ENCODE measurements at places on chromosomes 2 and 18.

DNA sequence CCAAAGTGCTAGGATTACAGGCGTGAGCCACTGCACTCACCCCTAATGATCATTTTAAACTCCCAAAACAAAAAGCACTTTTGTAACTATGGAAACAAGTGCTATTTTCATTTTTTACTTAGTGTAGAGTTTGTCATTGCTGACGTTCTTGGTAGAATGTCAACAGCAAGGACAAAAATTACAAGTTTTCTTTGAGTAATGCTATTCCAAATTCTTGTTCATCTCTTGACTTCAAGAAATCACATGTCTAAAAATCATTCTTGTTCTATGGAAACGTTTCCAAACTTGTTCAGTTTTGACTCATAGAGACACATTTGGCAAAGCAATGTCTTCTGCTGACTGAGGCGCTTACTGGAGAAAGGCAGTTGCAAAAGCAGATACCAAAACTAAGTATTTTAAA lies 82.6 kb downstream of the MBP start:
- DNase-seq = no peak

GRCh38 chr18:21264651-21265050 lies 22.6 kb downstream of the GREB1L start:
- no peak for DNase-seq

GRCh38 chr2:151760139-151760650 lies 25.9 kb upstream of the NEB start:
- no peak for DNase-seq

GRCh38 chr2:144495227-144496091 lies 24.5 kb downstream of the ZEB2 start:
- DNase-seq = no peak

DNA sequence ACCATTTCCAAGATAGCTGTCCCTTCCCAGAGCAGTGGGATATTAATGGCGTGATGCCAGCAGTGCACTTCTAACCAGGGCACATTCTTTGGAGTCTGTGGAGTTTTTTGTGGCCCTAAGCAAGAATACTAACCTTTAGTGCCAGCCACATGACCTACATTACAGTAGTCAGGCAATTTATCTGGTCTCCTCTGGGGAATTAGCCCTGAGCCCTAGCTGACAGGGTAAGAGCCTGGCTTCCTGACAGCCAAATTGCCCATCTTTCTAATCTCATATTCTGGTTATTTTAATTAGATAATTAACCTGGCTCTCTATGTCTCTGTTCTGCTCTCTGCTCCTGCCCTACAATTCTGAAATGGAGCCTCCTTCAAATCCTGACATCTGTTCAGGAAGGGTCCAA lies 5.2 kb downstream of the PFN4 start:
- no peak for DNase-seq

DNA sequence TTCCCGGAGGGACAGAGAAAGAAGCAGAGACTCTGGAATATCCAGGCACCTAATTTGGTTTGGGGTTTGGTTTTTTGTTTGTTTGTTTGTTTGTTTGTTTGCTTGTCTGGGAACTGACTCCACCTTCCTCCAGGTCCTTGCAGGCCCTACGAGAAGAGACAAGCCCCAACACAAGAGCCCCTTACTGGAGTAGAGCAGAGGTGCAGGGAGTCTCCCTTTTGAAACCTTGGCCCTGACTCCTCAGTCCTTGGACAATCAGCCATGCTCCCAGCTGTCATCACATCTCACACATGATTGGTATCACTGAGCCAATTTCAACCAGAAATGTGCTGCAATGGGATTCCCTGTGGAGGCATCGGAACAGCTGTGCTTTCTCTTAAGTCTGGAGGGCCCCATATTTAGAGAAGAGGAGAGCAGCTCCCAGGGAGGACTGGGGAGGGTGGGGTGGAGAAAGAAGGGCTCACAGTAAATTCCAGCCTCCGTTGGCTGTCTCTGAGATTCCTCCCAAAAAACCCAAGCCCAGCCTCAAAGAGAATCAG lies 279.9 kb upstream of the NCKAP5 start:
- DNase-seq = no peak

DNA sequence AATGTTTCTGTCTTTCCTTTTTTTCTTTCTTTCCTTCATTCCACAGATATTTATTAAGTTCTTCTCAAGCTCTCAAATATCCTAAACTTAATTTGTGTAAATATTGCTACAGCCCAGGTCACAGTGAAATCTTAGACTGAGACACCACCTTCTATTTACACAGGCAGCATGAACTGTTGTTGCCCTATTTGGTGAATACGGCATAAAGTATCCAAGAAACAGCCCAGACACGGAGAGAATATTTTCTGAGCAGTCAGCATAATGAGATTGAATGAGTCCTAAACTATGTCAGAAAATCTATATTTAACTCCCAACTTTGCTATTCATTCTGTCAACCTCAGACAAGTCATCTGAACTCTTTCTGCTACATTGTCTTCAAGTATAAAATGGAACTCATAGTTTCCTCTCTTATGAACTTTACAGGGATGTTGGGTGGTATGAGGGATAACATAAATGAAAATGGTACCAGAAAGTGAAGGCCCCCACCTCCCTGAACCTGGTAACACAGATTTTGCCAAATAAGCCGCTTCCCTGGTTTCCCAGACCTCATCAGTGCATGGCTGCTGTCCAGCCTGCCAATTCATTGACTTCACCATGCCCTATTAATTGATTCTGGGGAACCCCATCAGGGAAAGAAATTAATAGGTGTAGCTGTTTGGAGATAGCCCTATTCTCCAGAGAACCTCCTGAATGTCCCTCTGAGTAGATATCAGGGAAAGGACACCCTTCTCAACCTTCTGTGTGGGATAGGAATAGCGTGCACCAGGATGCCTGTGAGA lies 235.9 kb downstream of the SETBP1 start:
- DNase-seq = no peak

GRCh38 chr18:8333961-8334360 lies 275.3 kb upstream of the RAB12 start:
- no peak for DNase-seq

DNA sequence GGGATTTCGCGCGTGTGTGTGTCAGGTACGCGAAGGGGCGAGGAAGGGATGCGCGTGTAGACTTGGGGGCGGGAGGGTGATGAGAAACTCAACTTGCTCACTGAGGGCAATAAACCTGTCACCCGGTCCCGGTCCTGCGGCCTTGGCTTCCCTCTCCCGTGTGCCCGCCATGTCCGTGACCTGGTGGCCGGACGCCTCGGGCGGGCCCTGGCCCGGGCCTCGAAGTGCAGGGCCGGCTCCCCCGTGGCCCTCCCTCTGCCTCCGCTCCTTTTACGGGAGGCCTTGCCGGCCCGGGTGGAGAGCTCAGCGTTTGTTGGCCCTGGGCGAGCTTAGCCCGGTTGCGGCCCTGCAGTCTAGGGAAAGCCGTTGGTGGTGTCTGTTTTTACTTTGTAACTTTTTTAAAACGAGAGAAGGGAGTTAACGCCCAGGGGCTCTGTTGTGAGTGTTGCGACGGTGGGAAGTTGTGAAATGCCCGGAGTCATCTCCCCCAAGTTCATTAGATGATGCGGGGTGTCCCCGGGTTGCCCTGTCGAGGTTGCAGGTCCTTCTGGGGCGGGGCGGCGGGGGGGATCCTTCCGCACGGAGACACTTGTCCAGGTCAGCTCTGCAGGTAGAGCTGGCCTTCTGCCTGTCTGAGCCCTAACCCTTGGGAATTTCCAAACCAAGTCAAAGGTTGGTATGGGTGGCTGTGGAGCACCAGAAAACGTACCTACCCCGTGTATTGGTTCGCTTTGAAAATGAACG lies 883 bp downstream of the SMCHD1 start:
- DNase-seq = peak; percentile 79

- peak; percentile 75 for DNase-seq
Measured at GRCh38 chr2:227884511-227884947, 13.1 kb downstream of the DAW1 start.

GRCh38 chr2:122481717-122482116 lies 726.3 kb downstream of the TSN start:
- DNase-seq = no peak

DNA sequence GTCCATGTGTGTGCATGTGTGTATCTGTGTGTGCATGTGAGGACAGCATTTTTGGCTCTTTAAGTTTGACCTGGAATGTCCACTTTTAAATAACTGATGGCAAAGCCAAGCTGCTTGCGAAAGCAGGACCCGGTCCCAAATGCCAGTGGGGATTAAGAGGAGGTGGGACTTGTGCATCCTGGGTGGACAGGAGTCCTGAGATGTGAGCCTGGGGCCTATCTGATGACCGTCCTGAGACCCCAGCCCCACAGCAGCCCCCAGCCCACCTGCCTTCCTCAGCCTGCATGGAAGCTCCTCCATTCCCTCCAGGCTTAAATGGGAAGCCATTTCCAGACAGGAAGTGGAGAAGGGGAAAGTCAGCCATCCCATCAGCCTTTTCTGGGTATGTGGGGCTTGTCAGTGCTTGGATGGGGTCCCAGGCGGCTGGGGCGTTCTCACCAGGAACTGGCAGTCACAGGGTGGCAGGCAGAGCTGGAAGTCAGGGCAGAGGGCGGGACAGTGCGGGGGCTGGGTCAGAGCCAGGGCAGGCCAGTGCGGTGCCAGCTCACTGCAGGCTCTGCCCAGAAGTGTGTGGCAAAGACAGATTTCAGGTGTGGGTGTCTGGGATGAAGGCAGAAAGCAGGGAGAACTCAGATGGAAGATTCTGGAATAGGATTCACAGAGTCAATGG lies 117.8 kb downstream of the ACKR3 start:
- DNase-seq = no peak

DNA sequence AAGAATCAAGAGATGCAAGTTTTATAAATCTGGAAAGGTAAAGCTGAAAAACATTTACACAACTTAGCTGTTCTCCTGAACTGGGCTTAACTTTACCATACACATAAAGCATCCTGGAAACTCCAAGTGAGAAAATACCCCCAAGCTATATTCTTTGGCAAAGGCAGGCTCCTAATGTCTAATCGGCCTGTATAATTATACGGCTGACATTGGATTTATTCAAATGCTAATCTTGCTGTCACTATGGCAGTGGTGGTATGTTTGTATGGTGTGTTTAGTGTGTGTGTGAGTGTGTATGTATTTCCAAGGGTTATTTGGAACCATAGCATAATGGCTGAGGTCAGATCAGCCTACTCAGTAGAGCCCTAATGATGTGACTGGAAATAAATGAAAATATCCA lies 1031.8 kb upstream of the ZEB2 start:
- DNase-seq = no peak

DNA sequence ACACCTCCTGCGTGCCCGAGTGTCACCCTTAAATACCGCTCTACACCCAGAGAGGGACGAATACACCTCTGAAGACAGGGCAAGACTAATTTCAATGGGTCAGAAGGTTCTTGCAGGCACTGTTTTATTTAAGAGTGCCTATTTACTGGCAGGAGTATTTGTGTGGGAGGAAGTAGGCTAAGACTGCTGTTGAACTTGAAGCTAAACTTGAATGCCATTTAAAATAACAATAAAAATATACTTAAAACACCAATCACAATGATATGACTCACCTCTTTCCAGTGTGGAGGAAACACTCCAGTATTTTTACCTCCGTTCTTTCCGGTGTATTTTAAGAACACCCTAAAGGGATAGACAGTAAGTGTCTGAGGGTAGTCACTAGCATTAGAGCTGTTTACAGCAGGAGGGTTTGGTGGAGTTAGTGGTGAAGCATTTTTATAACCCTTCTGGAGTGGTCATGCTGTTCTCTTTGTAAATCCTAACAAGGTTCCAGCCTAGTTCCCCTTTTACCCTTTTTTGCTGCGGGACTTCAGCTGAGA lies 9.6 kb upstream of the HOXD1 start:
- DNase-seq = no peak

GRCh38 chr2:197460649-197461048 lies 7.3 kb downstream of the COQ10B start:
- no peak for DNase-seq

GRCh38 chr2:19525313-19525712 lies 166.9 kb upstream of the OSR1 start:
- DNase-seq = no peak

- DNase-seq = no peak
Measured at GRCh38 chr2:206531996-206532543, 88.7 kb downstream of the ADAM23 start.

- DNase-seq = no peak
Measured at GRCh38 chr2:64296140-64296480, 151.9 kb upstream of the PELI1 start.

DNA sequence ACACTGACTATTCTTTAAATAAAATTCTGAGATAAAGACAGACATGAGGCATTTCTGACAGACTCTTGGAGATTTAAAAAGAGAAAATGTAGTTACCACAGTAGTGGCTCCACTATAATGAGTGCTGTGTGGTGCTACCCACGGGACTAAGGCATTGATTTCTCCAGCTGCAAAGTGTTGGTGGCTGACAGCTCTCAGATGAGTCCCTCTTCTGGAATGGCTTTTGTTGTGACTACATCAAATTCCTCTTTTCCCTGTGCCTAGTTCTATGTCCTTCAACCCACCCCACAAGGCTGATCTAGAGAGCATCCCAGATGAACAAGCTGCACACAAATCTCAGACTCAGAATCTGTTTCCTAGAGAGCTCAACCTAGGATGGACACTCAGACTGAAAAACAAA lies 884.8 kb upstream of the ZEB2 start:
- no peak for DNase-seq

- DNase-seq = no peak
Measured at GRCh38 chr2:44929735-44930273, 11.7 kb upstream of the SIX3 start.

- DNase-seq = no peak
Measured at GRCh38 chr2:206212673-206213513, 53.2 kb downstream of the EEF1B2 start.

GRCh38 chr18:61272793-61273192 lies 60.4 kb upstream of the CDH20 start:
- no peak for DNase-seq

- no peak for DNase-seq
Measured at GRCh38 chr2:172822585-172822984, 86.9 kb downstream of the RAPGEF4 start.

GRCh38 chr2:230077851-230078547 lies 9.3 kb upstream of the SLC16A14 start:
- no peak for DNase-seq

- no peak for DNase-seq
Measured at GRCh38 chr18:13616525-13617035, 109.8 kb downstream of the FAM210A start.

GRCh38 chr2:73994178-73994831 lies 9.6 kb downstream of the TET3 start:
- no peak for DNase-seq

DNA sequence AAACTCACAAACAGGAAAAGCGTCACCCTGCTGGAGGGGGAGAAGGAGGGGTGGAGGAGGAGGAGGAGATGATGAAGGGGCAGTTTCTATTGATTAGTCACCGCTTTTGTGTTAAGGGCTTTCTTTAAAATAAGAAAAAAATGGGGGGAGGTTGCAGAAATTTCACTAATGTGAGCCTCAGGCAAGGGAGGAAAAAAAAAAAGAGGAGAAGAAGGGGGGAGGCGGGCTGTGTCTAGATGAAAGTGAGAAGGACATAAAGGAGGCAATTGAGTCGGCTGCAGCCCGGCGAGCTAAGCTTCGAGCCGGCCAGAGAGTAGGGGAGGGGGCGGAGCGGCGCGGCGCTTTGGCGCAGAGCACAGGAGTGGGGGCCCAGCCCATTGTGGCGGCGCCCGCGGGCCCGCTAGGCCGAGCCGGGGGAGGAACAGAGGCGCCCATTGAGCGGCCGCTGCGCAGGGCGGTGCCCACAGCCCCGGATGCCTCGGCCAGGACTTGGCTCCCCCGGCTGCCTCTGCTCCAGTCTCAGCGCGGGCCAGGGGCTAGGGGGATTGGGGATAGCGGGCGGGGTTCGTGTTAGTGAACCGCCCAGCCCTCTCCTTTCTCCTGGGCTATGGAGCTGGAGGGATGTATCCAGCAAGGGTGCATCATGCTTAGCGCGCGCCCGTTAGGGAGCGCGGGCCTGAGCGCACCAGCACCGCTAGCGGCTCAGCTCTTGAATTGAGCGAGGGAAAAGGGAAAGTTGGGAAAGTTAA lies 7.9 kb downstream of the PAX3 start:
- DNase-seq = no peak

Measured in activated CD8-positive, alpha-beta memory T cell treated with anti-CD3 and anti-CD28 coated beads for 24 hours (primary cell).